ENCODE measurements at places on chromosomes 4 and X.

GRCh38 chrX:13013363-13014110 is 30.9 kb downstream of the FAM9C start:
- no peak for DNase-seq

- no peak for DNase-seq
These were observed 372.1 kb downstream of the BMPR1B start for GRCh38 chr4:95129821-95130311.

DNA sequence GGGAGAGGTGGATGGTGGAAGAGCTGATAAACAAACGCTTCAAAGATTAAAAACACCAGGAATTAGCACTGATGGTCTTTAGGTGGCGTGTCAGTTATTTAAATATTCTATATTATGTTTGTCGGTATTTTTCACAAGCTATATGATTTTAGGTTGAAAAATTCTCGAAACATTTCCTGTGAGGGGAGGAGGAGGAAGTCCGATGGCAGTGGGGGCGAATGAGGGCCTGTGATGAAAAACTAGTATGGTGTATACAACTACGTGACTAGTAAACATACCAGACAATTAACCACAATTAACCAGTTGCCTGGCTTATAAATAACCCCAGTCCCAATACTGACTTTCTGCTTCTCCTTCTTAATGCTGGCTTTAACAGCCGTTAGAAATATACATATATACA is 595 bp upstream of the NAP1L2 start:
- DNase-seq, result no peak

GRCh38 chrX:3787856-3788255 is 74.4 kb upstream of the PRKX start:
- DNase-seq, result no peak

GRCh38 chr4:75724867-75725724 is 719 bp downstream of the USO1 start:
- peak; percentile 65 for DNase-seq

- no peak for DNase-seq
These were observed 600.9 kb upstream of the DIPK2B start for GRCh38 chrX:45801554-45801953.

- DNase-seq, result no peak
These were observed 21.1 kb downstream of the TEC start for GRCh38 chr4:48248559-48248953.

DNA sequence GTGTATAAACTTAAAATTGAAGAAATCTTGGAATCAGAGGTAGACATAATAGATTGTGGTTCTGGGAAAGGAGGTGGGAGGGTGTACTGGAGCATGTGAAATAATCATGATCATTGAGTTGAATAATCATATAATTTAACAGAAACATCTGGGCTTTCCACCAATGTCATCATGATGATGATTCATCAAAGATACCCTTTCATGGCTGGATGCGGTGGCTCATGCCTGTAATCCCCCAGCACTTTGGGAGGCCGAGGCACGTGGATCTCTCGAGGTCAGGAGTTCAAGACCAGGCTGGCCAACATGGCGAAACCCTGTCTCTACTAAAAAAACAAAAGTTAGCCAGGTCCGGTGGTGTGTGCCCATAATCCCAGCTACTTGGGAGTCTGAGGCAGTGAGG is 6.7 kb upstream of the RUFY3 start:
- no peak for DNase-seq

DNA sequence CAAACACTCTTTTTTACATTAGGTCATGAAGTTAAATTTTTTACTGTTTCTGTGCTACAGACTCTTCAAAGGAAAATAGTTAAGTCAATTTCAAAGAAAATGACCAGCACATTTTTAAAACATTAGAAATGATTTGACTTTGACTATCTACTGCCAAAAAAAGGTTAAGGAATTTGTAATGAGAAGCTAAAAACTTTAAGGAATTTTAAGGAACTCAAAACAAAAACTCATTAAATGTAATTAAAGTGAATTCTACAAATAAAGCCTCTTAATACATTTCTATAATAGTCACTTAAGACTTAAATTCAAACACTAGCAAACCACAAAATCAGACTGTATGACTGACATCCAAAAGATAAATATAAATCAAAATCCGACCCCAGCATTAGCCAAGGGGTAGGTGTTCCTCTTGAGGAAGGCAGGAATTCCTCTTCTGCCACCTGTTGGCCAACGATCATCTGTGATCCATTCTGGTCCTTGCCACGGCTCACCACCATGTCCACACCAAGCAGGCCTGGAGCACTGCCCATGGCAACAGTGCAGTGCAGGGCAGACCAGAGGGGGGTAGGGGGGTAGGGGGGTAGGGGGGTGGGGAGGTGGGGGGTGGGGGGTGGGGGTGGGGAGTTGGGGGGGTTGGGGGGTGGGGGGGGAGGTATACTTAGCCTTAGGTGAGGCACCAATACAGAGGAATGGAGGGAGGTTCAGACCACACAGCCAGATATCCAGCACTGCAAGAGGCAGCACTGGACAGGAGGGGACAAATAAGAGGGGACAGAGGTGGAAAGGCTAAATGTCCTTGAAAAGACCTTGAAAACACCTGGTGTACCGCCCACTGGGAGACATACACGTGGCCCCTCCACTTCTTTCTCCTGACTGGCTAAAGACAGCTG is 287.4 kb downstream of the CHIC1 start:
- DNase-seq, result no peak

DNA sequence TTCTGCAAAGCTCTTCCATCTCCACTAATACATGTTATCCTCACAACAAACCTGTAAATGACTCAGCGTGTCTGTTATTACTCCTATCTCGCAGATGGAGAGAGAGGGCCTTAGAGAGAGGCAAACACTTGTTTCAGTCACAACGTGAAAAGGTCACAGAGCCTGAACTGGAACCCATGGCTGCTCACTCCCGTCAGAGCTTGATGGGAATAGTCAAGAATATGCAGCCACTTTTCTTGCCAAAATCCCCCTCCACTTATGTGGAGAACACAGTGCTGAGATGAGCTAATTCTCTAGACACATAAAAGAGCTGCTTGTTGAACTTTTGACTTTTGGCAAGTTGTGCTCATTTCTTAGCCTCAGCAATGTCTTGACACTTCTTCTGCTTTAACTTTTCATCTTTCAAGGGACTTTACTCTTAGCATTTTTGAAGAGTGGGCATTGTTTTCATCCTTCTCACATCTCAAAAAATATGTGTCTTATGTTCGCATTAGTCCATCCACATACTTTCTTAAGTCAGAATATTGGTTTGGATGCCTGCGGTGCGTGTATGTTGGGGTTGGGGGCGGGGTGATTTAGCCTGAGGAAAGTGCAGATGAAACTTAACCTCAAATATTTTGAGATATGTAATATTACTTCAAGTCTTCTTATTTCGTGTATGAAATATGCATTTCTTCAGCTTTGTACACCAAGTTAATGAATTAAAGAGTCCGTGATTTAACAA is 69.2 kb downstream of the SYNPO2 start:
- no peak for DNase-seq

DNA sequence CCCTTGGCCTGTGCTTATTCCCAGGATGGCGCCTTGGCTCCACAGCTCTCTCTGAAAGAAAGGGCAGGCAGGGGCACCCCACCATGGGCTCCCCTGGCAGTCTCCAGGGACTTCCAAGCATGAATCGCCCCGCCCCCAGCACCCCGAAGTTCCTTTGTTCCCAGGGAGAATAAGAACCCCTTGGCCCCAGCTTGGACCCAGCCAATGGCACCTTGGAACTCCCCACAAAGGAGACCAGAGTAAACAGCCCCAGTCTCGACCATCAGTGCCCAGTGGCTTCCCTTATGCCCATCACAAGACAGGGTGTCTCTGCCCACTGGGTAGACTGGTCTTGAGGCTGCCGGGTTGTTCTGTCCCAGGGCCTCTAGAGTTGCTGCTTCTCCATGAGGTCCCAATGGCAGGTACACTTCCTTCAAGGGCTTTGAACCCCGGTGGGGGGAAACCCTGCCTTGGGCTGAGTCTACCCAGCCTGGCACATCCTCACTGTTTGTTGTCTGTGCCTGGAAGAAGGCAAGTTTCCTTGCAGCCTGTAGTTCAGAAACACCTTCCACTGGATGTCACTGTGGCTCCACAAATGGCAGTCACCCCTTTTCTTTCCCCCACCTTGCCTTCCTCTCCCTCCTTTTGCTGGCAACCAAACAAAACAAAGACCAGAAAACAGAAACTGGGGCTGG is 30.8 kb downstream of the NBDY start:
- DNase-seq, result no peak

- no peak for DNase-seq
These were observed 480.1 kb downstream of the SPRY1 start for GRCh38 chr4:123876671-123877101.

DNA sequence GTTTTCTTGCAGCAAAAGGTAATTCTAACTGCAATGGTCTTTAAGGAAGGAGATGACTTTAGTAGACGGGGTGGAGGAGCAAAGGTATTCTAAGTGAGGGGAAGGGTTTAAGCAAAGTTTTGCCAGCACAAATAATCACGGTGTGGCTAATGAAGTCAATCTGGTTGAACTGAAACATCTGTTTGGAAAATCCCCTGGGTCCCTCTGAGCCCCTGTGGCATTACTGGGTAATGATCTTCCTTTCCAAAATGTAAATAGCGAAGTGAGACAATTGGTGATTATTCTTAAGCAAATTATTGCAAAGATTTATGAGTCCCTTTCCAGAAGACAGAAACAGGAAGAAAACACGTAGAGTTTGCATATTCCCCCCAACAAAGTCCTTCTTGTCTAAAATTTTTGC is 47.2 kb downstream of the FGFBP1 start:
- no peak for DNase-seq

GRCh38 chrX:129843209-129843458 is 552 bp downstream of the ZDHHC9 start:
- DNase-seq, result no peak

DNA sequence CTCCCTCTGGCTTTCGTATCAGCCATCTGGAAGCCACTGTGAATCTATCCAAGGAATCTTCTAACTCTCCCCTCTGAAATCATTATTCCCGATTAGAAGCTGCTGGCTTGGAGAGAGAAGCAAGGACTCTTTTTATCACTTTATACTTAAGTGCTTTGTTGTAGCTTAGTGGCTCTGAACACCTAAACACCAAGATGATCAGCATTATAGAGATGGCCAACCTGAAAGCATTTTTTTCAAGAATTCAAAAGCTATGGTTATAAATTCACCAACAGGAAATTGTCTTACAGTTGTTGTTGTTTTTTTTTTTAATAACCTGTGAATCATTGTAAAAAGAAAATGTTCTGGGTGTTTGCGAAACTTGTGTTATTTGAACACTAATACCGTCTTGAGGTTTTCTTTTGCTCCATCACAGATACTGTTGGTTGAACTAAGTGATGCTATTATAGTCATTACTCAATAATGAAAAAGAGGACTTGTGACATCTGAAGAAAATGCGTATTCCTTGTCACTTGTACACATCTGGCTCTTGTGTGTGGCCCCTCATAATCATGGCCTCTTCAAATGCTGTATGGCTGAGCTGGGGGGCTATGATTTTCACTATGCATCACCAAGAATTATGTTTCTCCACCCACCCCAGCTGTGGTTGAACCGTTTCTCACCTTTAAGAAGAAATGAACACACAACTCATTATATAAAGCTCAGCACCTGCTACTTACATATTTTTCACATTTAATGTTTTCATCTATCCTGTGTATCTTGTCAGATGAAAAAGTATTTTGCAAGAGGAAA is 11.8 kb upstream of the SMIM43 start:
- DNase-seq, result no peak

GRCh38 chrX:118496763-118497079 is 1.1 kb downstream of the DOCK11 start:
- no peak for DNase-seq

- DNase-seq, result no peak
These were observed 1026.0 kb downstream of the ADGRL3 start for GRCh38 chr4:62226082-62226481.

DNA sequence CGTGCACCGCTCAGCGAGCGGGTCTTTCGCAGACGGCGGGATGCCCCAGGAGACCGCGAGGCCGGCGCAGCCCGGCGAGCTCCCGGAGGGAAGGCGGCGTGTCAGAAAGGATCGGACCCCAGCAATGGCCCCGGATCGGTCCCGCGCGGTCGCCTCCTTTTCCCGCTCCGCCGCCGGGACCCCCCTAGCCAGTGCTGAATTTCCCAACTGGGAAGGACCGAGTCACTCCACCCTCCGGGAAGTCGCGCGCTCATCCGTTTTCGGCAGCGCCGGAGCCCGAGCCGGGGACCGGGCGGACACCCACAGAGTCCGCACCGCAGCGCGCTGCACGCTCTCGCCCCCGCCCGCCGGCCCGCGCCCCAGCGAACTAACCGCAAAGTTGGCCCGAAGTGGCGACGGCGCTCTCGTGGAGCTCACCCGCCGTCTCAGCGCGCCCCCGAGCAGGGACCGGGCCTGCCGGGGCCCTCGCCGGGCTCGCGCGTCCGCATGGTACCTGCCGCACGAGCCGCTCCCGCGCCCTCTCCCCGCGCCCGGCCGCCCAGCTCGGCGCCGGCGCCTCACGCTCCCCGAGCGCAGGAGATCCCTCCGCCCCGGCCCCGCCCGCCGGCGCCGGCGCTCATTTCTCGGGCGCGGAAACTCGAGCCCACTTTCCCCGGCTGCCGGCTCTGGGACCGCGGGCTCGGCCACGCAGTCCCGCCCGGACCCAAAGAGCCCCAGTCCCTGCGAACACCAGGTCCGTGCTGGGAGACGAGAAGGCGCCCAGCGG is at the start of gene FAT1:
Gene FAT1 (minus strand): TSS at position 565 of the 766 bp plus-strand sequence. CDS start 14,029 bp downstream, outside the sequence.
- DNase-seq, result no peak

DNA sequence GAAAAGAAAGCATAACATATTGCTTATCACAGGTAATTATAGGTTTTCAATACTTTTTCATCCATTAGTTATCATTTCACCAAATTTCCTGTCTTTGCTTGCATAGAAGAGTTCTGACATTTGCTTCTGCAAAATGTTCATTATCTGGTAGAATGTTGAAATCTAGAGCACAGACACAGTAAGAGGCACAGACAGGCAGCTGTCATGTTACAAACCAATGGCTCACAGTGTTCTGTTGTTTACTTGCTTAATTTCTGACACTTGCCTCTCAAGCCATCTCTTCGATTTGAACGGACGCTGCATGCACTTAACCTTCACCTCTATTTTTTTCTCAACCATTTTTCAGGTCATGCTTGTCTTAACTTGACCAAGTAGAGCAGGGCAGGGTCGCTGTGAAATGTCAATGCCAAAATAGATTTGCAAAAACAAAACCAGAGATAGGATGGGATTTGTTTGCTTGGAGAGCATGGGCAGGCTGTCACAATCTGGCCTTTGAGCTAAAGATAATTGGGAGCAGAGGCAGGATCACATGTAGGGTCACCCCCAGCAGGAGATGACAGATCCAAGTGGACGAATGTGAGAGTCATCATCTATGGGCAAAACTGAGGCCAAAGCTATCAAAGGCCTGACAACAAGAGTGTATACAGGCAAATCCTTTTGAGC is 292.3 kb downstream of the SMARCA1 start:
- no peak for DNase-seq
